Cerebellar nuclear complex (tissue), 1 donor: ENCODE measurements at places on chromosomes 3 and 15.

GRCh38 chr3:192840143-192840836, 77.4 kb downstream of the MB21D2 start:
- no peak for DNase-seq

DNA sequence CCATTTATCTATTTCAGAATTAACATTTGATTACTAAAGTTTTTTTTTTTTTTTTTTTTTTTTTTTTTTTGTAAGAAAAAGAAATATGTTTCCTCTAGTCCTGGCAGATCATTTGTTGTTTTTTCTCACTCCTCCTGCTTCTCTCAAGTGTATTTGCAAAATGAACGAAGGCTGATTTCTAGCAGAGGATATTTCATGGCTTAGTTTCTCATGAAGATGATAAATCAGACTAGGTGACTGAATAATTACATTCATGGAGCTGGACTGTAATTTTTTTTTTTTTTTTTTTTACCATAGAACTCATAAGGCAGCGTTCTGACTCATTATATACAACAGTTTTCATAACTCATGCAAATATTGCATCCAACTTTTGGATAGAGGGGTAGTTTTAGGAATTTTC, 332.5 kb upstream of the SEMA6D start:
- no peak for DNase-seq

GRCh38 chr3:174439331-174440252, 419.5 kb upstream of the NAALADL2 start:
- DNase-seq = peak; percentile 5

- no peak for DNase-seq
Measured at GRCh38 chr15:25060996-25061620, 106.3 kb downstream of the SNRPN start.

DNA sequence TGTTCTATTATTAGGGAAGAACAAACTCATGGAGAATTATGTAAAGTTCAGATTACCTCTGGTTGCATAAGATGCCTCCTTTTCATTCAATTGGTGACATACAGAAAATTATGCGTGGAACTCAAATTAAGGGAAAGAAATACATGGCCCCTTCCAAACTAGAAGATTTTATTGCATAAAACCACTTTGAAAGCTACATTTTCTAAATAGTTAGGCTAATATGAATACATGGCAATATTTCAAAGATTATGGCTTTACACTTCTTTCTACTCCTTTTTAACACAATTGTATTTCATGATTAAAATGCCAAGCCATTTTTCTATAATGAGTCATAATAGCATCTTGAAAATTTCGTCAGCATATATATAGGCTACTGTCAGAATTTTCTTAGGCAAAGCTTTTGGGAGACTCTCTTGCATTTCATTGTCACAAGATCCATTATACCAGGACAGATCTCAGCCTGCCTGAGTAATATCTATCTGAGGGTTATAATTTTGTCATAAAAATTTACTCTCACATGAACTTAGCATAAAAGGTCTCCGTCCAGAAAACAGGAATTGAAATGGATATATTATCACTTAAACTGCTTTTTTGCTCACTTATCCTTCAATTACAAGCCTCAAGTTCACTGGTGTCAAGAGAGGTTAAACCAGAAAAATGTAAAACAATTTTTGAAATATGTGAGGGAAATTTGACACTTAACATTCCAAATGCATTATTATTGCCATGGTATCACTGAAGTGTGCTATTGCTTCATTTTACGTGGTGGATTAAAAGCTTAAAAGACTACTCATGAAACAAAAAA, 37.1 kb downstream of the CPA3 start:
- DNase-seq = no peak

DNA sequence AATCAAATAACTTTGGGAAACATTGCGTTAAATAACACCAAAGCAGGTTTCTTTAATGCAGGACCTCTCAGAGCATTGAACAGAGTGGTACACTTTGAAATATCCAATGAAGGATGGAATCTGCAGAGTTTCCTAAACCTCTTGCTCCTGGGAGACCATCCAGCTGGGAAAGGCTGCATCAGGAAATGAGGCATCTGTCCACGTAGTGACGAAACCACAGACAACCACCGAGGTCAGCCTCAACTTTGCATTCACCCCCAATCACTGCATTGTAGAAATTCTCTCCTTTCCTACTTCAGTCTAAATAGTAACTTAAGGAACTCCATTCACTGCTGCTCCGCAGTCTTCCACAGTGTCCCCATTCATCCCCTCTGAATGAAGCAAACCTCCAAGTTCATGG, 41.5 kb upstream of the CDV3 start:
- DNase-seq = no peak
